ENCODE measurements at places on chromosomes 7 and 10.

GRCh38 chr10:61609701-61610100 is 53.0 kb upstream of the CABCOCO1 start:
- no peak for DNase-seq

- peak; percentile 80 for DNase-seq
Observed at GRCh38 chr10:84333864-84334451, 5.6 kb downstream of the CCSER2 start.

DNA sequence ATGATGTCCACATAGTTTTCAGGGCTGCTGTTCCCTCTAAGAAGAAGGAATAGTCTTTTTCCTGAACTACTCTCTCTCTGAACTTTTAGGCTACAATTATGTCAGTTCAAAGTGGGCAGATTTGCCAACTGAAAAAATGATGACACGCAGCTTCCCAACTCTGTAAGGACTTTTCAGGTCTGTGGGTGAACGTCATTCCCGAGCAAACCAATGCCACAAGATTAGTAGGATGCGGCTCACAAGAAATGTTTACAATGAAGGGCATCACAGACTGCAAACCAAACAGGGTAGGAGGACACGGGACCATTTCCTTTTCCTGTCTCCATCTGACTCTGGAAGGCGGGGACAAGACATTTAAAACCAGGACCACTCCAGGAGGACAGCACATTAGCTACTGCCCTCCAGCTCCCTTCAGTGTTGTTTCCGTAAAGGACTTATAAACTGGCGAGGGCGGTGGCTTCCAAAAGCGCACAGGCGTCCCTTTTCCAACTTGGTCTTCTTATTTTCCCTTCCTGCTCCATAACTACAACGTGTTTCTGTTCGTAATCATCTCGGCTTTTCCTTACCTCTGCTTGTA is 539 bp upstream of the MKLN1 start:
- no peak for DNase-seq

- DNase-seq, result no peak
Observed at GRCh38 chr7:49706106-49706505, 67.3 kb upstream of the VWC2 start.

GRCh38 chr7:34163956-34164355 is 258.6 kb downstream of the BMPER start:
- DNase-seq, result no peak

DNA sequence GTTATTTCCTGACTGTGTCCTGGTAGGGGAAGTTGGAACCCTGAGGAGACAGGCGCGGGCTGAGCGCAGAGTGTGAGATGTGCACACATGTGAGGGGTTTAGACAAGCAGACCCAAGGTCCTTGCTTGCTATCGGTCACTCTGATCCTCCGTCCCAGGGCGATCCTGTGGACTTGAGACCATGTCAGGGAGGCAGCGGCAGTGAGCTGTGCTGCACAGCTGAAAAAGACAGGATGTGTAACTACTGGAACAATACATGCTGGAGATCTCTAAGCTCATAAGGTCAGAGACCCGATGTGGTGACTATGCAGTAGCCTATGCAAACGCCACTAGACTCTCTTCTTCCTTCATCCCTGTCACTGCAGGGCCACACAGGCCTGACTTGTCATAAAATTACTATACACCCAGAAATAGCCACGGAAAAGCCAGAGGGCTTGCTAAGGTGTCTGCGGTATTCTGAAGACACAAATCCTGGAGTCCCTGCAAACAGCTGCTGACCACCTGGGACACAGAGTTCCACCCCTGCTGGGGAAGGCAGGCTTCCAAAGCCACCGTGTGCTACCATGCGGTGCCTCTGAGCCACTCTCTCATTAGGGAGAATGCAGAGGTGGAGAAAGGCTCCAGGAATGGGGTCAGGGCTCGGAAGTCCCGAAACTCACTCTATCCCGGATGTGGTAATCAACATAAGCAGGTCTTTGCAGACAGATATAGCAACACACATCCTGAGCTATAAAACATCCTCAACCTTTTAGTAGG is 91.1 kb upstream of the DDC start:
- DNase-seq, result no peak

GRCh38 chr7:103094102-103094501 is 19.2 kb downstream of the ARMC10 start:
- DNase-seq, result no peak

Measured in CD4-positive, alpha-beta T cell treated with Interferon gamma for 1 hour (primary cell).